NB4 (cell line): ENCODE measurements at places on chromosomes 5 and 9.
A peak's percentile ranks its signal among the peaks of the same experiment; 100 is the strongest.

GRCh38 chr5:121144764-121145163 is 680.7 kb downstream of the PRR16 start:
- no peak for DNase-seq

DNA sequence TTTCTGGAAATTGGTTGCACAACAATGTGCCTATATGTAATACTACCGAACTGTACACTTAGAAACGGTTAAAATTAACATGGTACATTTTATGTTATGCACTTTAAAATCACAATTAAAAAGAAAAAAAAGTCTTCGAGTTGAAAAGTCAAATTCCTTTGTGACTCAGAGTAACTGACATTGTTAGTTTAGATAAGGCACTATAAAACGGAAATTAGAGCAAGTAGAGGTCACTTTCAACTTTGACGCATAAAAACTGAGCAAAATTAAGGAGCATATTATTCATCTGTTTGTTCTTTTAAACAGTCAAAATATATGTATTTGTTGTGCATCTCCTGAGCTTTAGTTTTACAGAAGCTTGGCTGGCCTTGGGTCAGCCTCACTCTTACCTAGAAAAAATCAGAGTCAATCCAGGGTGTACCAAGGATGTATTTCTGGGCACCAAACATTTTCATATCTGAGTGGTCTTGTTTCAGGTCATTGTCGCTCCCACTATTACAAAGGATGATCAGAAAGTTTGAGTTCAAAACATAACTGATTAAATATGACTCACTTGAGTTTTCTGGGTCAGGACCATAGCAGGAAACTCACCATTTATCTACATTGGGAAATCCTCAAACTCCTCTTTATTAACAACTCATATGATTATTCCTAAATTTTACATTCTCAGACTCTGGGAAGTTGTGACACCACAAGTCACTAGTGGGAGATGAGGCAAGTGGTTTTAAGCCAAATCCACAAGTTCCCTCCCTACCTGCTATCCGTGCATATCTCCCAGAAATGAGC is 160.6 kb downstream of the CCDC192 start:
- no peak for DNase-seq

GRCh38 chr9:86575825-86576525 is 221.8 kb upstream of the TUT7 start:
- DNase-seq: peak; percentile 11

- DNase-seq: no peak
These were observed 483 bp upstream of the DAB2IP start for GRCh38 chr9:121651008-121651294.

DNA sequence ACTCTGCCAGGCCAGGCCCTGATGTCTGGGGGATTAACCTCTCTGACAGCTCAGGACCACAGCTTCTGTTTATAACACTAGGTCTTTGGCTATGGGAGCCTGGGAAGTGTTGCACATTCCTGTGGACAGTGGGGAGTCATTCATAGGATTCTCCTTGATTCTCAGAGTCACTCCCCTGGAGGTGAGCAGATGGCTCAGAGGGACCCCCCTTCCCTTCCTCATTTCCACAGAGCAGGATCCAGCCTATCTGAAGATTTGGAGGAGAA is 60.2 kb downstream of the NRG2 start:
- no peak for DNase-seq

DNA sequence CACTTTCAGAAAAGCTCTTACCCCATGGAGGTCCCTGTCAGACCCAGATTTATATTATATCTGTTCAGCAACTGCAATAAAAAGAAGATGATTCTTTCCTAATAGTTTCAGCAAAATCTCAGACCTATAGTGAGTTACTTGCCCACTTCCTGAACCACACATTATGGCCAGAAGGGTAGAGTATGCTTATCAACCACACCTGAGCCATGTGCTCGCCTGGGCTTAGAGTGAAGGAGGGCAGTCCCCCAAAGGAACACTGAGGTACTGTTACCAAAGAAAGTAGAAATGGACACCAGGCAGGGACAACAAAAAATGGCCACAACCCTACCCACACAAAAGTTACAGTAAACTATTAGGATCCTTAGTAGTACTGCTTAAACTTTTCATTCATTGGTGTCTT is 128.7 kb downstream of the ZNF608 start:
- no peak for DNase-seq

- peak; percentile 71 for DNase-seq
These were observed 18.5 kb upstream of the RCL1 start for GRCh38 chr9:4774209-4774608.
